Suppressor macrophage treated with lipopolysaccharide for 4 hours (primary cell): ENCODE measurements at places on chromosomes 4 and X.
A peak's percentile ranks its signal among the peaks of the same experiment; 100 is the strongest.

GRCh38 chrX:3712051-3712869 lies 1.2 kb downstream of the PRKX start:
- DNase-seq, result peak; percentile 35

DNA sequence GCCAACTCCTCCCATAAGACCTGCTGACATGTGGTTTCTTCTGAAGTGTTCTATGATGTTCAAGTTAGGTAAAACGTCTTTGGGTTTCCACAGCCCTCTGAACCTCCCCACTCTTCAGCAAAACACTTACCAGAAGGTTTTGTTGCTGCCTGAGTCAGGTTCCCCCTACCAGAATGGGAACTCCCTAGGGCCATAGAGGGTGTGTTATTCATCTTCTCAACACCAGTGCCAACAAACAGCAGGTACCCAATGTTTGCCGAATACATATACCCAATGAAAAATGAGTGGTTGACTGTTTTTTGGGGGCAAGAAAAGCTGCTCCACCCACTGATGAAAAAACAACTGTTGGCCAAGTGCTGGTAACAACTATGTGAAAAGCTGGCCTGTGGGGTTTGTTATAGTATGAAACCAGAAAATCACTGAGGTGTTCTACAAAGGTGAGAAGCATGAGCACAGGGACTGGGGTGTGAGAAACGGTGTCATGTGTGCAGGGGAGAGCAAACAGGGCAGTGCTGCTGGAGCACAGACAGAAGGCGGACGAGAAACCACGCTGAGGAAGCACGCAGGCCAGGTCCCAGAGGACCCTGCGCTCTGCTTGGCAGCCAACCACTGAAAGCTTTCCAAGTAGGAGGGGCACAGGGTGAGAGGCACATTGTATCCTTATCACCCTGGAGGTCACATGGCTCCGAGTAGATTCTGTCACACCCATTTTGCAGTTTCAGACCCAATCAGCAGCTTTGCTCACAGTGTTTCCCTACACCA lies 28.8 kb downstream of the ATP8A1 start:
- DNase-seq, result no peak

DNA sequence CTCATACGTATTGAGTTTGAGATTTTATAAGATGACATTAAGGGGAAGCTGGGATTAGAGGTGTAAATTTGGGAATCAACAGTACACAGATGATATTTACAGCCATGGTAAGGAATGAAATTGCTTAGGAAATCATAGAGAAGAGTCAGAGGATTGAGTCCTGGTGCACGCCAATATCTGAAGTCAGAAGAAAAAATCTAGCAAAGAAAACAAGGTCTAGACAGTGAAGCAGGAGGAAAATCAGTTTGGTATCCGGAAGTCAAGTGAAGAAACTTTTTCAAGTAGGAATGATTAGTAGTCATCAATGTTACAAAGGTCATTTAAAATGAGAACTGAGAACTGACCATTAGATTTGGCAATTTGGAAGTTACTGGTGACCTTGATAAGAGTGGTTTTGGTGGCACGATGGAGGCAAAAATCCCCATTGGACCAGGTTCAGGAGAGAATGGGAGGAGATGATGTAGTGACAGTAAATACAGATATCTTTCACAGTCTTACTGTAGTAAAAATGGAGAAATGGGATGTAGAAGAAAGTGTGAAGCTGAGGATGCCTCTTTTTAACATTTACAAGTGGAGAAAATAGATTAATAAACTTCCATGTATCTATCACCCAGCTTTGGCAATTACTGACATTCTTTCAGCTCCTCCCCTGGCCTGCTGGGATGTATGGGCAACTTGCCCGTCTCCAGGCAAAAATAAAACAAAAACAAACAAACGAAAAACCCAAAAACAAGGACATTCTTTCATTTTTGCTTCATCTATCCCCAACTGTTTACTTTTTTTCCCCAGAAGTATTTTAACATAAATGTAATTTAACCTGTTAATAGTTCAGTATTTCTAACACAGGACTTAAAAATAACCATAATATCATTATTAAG lies 11.4 kb upstream of the GPR34 start:
- peak; percentile 22 for DNase-seq

GRCh38 chrX:115490814-115491213 lies 70.2 kb upstream of the PLS3 start:
- no peak for DNase-seq

DNA sequence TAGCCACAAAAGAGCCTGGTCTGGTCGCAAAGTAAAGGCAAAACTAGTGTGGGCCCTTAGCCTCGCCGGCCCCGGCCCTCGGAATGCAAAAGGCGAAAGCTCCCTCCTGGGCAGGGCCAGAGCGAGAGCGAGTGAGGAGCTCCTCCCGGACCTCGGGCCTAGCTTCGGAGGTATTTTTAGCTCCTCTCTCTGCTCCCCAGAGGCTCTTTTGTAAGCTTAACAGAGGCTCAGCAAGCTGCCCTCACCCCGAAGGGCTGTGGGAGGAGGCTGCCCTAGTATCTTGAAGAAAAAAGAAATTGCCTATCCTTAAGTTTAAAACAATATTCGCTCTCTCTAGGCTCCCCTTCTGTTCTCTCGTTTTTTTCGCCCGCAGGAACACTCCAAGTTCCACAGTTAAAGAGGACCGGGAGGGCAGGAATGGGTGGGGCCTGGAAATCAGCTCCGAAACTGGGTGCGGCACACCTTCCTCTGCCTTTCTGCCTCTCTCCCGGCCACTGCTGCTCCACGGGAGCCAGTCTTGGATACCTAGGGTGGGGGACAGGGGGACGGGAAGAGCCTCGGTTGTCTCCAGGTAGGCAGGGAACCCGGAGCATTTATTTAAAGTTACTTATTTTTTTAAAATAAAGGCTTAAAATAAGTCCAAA lies 12.1 kb downstream of the HAND2 start:
- DNase-seq, result no peak

- no peak for DNase-seq
Measured at GRCh38 chrX:73977542-73978169, 326.3 kb upstream of the ZCCHC13 start.

DNA sequence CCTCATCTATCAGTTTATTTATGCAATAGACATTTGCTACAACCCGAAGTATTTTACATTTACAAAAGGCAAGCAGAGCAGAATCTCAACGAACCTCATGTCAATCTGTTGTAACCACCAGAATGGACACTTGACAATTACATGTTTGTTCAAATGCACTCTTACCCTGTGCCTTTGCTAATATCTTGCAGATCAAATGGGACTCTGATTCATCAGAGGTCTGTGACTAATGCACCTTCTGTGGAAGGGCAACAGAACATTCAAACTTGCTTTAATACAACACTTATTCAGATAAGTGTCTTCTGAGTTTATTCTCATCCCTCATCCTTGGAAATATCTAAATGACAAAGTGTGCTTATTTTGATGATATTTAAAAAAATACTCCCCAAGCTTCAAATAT lies 644.7 kb upstream of the PCDH10 start:
- DNase-seq, result no peak

DNA sequence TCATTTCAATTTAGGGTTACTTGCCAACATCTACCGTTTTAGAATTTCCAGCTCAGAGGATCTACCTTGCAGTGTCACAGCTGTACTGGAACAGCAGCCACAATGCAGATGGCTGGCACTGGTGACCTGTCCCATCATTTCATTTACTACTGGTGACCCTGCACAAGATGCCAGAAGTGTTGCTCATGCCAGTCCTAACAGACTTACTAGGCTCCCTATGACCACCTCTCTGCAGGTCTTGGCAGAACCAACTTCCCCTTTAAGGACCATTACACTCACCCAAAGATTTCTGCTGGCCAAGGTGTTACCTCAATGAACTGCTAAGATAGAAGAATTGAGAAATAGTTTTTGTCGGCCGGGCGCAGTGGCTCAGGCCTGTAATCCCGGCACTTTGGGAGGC lies 106.9 kb downstream of the C4orf51 start:
- DNase-seq, result no peak

DNA sequence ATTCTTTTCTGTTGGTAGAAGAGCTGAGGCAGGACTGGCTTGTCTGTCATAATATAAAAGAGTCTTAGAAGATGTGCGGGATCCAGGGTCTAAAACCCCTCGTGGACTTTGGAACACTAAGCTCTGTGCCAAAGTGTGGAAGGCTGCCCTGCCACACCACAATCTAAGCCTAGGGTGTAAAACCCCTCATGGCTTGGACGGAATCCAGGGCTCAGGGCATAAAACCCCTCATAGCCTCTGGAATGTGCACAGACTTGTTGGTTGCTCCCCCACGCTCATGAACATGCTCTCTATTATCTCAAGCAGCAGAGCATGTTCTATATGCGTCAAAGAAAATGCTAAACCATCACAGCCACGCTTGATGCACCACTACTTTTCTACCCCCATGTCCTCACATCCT lies 483.6 kb downstream of the GABRG1 start:
- DNase-seq, result no peak

DNA sequence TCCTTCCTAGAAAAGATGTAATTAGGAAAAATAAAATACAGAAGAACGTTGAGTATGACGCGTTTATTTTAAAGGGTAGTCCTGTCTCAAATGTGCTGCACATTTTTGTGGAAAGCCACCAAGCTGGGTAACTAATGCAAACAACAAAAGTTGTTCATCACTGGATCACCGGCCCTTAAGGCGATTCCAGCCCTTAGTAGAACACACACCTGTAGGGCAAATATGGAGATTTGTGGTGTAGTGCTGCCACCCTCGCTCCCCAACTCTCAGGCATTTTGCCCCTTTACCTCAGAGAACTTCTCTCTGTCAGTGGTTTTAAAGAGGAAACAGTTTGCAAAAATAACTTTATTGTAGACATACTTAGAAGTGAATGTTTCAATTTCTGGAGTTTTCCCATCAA lies 1.9 kb downstream of the TBL1X start:
- no peak for DNase-seq

DNA sequence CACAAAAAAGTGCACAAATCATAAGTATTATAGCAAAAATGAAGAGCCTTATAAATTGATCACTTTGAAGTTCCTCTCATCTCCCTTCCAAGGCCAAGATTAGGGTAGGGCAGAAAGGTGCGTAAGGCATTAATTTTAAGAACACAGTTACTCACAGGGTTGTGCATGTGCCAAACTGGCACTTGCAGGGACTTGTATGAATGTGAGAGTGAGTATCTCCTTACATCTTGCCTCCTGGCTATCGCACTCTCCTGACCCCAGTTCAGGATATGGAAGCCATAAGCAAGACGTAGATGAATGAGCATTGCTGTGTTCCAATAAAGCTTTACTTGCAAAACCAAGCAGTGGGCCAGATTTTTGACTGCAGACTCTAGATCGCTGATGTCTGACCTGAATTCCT lies 510.1 kb upstream of the AADAT start:
- no peak for DNase-seq

GRCh38 chrX:47797084-47797483 lies 39.6 kb upstream of the ZNF81 start:
- DNase-seq, result no peak

GRCh38 chrX:4925911-4926310 lies 1212.5 kb upstream of the PRKX start:
- no peak for DNase-seq

DNA sequence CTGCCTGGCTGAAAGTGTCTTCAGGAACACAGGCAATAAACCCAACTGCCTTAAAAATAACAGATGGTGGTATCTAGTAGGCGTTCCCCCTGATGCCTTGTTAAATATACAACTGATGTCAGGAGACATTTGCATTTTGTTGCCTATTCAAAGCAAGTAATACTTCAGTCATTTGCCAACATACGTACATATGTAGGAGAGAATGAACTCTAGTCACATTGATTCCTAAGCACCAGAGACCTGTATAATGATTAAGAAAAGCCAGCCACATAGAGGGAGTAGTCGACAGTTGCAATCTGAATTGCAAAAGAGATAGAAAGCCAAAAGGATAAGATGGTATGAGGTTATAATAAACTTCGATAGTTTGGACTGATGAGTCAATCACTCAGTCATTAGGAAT lies 191.0 kb upstream of the EMCN start:
- no peak for DNase-seq

DNA sequence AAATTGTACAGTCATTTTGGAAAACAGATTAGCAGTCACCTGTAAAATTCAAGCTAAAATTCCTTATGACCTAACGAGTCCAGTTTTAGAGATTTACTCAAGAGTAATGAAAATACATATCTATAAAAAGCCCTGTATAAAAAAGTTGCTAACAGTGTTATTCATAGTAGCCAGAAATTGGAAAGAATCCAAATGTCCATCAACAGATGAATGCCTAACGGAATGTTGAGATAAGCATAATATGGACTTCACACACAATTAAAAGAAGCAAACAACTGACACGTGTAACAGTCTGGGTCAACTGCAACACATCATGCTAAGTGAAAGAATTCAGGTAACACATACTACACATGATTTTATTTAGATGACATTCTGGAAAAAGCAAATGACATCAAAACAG lies 584.8 kb upstream of the AGA start:
- no peak for DNase-seq

- DNase-seq, result no peak
Measured at GRCh38 chr4:112318239-112319142, 21.3 kb downstream of the ALPK1 start.

DNA sequence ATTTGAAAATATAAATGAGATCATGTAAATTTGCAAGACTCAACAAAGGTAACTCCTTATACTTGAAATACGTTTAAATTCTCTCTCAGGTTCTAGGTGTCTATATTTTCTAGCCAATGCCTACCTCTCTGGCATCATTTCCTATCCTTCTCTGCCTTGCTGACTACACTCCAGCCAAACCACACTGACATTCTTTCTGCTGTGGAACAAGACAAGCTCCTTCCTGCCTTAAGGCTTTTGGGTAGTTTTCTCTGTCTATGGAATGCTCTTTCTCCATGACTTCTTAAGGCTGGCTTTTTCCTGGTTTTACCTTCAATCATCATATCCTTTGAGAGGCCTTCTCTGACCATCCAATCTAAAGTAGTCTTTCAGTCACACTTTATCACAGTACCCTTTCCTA lies 201.0 kb downstream of the SPRY1 start:
- no peak for DNase-seq

GRCh38 chrX:15790769-15791290 lies 546 bp downstream of the ZRSR2 start:
- DNase-seq, result peak; percentile 36
